ENCODE measurements at places on chromosomes 5 and 9. TPM values are rescaled to one million over a fixed set of nuclear protein-coding genes. Genes with fewer than 3 reads are reported as not detected.

- DNase-seq, result no peak
Measured at GRCh38 chr5:74916831-74917710, 50.9 kb upstream of the FAM169A start.

GRCh38 chr5:17989567-17990563 is 355.6 kb downstream of the TAF11L14 start:
- no peak for DNase-seq

GRCh38 chr9:37972351-37972848 is 68.5 kb upstream of the SLC25A51 start:
- no peak for DNase-seq

DNA sequence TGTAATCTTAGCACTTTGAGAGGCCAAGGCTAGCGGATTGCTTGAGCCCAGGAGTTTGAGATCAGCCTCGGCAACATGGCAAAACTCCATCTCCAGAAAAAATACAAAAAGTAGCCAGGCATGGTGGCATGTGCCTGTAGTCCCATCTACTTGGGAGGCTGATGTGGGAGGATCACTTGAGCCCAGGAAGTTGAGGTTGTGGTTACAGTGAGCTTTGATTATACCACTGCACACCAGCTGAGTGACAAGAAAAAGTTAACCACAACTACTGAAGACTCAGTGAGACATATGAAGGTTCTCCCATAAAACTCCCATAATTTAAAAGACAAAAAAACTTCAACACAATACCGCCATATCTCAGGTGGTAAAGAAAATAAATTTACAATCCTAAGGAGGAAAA is 98.0 kb downstream of the NR6A1 start:
- no peak for DNase-seq

- DNase-seq, result no peak
Measured at GRCh38 chr9:16708656-16709435, 161.6 kb downstream of the BNC2 start.

GLDC gene
- total RNA-seq, result 19.4 TPM

DNA sequence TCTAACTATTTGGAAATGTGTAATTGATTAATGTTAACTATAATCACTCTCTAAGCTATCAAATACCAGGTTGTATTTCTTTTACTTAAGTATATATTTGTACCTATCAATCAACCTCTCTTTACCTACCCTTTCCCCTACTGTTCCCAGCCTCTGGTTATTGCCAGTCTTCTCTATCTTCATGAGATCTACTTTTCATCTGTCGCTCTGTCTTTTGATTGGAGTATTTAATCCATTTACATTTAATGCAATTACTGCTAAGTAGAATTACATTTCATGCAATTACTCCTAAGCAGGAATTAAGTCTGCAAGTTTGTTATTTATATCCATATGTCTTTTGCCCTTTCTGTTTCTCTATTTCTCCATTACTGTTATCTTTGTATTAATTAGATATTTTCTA is 148.1 kb downstream of the MAT2B start:
- DNase-seq, result no peak

- DNase-seq, result no peak
Measured at GRCh38 chr9:93465855-93466254, 12.5 kb upstream of the FAM120AOS start.

DNA sequence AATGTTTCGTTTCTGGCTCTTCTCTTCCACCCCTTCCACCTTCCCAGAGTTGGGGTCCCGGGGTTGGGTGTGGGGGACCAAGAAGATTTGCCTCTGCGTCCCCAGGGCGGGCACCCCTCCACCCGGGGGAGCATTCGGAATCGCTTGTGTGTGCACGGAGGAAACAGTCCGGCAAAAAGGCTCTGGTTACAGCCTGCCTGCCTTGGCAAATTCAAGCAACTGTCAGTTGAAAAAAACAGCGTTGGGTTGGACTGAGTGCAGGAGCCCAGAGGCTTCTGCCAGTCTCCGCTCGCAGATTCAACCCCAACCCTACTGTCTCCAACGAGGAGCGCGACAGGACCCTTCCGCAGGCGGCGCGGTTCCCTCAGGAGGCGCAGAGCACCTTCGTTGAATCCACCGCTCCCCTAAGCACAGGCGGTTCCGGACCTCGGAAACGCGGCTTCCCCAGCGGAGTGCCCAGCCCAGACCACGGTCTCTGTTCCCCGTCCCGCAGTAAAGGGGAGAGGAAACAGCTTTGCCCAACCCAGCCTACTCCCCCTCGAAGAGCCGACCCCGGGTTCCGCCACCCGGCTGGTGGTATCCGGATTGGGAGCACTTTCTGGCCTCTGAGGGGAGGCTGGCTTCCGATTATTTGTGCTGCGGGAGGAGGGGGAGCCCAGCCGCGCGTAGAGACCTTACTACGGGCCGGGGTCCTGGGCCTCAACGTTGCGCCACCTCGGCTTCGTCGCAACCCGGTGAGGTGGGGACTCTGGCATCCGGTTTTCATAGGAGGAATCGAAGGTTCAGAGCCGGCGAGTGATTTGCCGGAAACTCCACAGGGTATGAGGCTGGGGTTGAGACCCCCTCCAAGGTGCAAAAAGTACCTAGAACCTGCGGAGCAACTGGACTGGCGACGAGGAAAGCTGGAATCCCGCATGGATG is 9.6 kb downstream of the LHX6 start:
- DNase-seq, result no peak

GRCh38 chr9:137534256-137535119 is 15.7 kb downstream of the PNPLA7 start:
- no peak for DNase-seq

LAMC3 gene
- total RNA-seq, result 0.07 TPM

DNA sequence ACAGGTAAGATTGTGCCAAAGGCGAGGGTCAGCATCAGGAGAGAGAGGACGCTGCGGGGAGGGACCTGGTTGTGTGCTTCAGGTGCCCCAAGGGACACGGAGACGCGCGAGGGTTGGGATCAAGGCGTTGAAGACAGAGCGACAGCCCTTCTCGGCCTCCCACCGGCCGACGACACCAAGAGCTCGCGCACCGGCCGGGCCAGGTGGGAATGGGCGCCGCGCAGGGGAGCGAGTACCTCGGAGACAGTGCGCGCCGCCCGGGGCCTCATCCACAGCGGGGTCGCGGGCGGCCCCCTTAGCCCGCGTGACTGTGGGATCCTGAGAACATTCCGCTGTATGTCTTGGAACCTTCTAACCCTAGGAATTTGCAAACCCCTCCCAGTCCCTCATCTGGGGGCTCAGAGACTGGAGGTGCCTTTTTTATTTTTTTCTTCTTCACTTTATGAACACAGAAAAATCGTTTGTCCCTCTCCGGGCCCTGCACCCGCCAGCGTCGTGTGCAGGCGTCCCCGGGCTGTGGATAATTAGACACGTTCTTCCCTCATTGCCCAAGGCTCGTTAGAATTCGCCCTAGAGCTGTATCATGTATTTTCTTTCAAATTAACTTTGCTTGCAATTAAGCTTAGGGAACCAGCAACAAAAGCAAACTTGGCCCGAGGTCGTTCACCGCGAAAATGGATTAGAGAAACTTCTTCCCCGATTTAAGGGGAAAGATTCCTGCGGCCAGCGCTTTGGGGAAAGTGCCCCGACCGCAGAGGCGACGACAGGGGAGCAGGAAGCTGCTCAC is 4.8 kb downstream of the FOXE1 start:
- no peak for DNase-seq

- no peak for DNase-seq
Measured at GRCh38 chr9:99867536-99867935, 38.9 kb upstream of the STX17 start.

TICAM2 gene
- 2.1 TPM for total RNA-seq

- no peak for DNase-seq
Measured at GRCh38 chr9:84856181-84856632, 186.7 kb downstream of the NTRK2 start.

DNA sequence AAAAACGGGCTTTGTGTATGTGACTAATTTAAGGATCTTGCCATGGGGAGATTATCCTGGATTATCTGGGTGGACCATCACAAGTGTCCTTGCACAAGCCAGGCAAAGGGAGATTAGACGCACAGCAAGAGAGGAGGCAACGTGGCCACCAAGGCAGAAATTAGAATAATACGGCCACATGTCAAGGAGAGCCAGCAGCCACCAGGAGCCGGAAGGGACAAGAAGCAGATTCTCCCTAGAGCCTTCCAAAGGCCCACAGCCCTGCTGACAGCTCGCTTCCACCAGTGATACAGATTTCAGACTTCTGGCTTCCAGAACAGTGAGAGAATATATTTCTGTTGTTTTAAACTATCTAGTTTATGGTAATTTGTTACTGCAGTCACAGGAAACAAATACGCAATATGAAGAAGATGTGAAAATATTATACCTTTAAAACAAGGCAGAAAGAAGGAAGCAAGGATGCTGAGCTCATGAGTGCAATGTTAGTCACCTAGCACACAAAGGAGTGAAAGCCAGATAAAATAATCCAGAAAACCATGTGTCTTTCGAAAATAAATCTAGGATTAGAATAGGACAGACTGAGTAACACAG is 28.7 kb upstream of the F2RL1 start:
- no peak for DNase-seq

GRCh38 chr5:71727978-71728377 is 8.9 kb downstream of the CARTPT start:
- no peak for DNase-seq

GRCh38 chr9:137813651-137814415 is 63.7 kb upstream of the CACNA1B start:
- no peak for DNase-seq

GRCh38 chr5:152933056-152933455 is 528.0 kb upstream of the NMUR2 start:
- no peak for DNase-seq

- DNase-seq, result no peak
Measured at GRCh38 chr5:115831163-115831768, 10.1 kb downstream of the ATG12 start.

IFNB1 gene
- total RNA-seq, result not detected

FSD1L gene
- total RNA-seq, result 3.4 TPM
